ENCODE measurements at places on chromosomes 13 and 19. TPM values are rescaled to one million over a fixed set of nuclear protein-coding genes. Genes with fewer than 3 reads are reported as not detected.

CYP2A7 gene
- not detected for total RNA-seq

SPACA4 gene
- not detected for total RNA-seq

ZNF135 gene
- 0.39 TPM for total RNA-seq

EDDM13 gene
- not detected for total RNA-seq

FAM216B gene
- not detected for total RNA-seq

ATP1A3 gene
- 11.1 TPM for total RNA-seq

NCR1 gene
- total RNA-seq, result not detected

GNA15 gene
- total RNA-seq, result 43.0 TPM

RAB3A gene
- 5.1 TPM for total RNA-seq

ZSWIM4 gene
- total RNA-seq, result 4.5 TPM

ATG4D gene
- total RNA-seq, result 62.4 TPM

ERCC1 gene
- total RNA-seq, result 30.5 TPM

IGFL3 gene
- not detected for total RNA-seq

DNA sequence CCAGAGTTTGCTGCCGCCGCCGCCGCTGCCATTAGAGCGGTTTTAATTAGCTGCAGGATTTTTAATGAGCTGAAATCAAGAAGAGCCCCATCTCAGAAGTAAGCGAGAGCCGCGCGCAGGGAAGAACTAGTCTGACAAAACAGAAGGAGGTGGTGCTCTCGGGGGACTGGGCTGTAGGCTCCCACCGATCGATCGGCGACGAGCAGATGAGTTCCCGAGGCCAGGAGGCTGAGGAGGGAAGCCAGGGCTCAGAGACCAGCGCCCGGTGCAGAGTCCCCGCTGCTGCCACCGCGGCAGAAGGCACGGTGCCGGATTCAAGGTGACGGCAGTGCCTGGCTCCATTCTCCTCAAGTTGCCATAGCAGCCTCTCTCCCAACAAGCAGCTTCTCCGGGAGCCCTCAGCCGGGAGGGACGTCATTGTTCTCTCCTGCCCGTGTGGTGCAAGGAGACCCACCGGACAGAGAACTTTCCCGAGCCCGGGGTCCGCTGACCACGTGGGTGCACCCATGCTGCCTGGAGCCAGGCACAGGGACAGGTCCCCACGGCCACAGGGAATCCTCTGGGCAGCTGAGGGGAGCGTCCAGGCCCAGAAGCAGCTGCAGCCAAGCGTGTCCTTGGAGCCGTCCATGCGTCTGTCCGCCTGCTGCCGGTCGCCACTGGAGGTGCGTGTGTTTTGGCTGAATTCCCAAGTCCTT lies 62.9 kb downstream of the CHST8 start:
- no peak for DNase-seq

DNA sequence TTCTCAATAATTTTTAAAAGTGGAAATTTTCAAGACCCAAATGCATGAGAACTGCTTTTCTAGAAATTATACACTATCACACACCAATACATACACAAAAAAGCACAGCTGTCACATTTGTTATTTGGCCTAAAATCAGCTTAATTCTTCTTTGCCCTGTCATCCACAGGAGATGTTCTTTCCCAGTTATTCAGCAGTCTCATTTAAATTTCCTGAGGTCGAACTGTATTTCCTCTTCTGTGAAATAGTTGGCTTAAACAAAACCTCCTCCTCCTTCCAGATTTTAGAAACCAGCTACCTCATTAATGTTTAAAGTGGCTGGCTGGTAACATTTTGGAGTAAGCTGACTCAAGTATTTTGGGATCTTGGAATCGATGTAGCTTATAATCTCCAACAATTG lies 39.1 kb downstream of the SMAD9 start:
- DNase-seq, result no peak

DNA sequence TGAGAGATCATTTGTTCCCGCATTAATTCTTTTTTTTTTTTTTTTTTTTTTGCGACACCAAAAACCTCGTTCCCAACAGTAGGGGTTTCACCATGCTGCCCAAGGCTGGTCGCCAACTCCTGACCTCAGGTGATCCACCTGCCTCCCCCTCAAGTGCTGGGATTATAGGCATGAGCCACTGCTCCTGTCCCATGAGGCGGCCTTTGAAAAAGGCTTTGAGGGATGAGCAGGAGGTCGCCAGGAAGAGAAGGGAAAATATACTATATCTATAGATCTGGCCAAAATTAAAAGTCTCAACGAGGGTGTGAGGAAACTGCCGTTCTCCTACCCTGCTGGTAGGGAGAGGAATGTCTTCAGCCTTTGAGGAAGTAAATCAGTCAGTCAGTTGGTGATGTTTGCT lies 26.2 kb downstream of the ZNF473 start:
- DNase-seq, result no peak

DNA sequence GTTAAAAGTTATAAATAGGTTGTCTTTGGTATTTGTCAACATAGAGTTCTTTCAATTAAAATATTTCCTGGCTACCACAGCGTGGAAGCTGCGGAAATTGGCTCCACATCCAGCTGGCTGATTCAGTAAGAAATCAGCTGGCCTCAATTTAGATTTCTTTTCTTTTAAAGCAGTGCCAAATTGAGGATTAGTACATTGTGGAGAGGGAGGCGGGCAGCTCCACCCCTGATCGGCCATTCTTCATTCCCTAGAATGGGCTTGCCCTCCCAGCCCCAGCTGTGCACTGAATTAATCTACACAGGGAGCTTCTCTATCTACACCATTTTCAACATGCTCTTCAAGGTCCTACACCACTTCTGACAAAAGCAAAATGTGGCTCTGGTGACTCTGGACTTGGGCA lies 624.8 kb downstream of the DACH1 start:
- DNase-seq, result no peak

- no peak for DNase-seq
These were observed 10.3 kb downstream of the CYP2B6 start for GRCh38 chr19:41001243-41001971.

GRCh38 chr19:38717051-38717450 lies 27.2 kb downstream of the CAPN12 start:
- DNase-seq, result no peak

- no peak for DNase-seq
These were observed 7.5 kb downstream of the KLF16 start for GRCh38 chr19:1855828-1856255.

DNA sequence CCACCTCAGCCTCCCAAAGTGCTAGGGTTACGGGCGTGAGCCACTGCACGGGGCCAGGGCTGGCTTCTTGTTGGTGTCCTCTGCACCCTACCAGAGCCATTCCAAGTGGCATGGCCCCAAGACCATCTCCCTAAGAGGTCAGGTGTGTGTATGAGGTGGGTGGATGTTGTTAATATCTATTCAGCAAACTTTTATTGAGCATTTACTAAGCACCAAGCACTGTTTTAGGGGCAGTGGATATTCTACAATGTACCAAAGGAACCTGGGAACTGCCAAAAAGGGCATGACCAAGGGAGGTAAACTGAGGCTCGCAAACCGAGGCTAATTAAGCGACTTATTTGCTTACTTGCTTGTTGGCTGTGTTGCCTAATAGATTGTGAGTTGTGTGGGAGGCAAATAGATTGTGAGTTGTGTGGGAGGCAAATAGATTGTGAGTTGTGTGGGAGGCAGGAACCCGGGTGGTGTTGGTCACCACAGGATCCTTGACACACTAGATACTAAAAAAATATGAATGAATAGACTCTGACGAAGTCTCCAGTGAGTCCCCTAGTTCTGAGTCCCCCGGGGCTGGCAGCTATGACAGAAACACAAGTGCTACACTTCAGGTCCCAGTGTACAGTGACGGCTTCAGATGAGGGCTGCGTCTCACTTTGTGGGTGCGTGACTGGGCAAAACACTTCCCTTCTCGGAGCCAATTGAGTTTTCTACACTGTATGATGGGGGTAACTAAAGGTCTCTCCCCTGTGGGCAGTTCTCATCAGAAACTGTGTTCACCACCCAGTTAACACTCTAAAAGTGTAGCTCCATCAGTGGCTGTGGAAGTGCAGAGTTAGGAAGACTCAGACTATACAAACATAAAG lies 5.0 kb upstream of the BICRA start:
- no peak for DNase-seq

DNA sequence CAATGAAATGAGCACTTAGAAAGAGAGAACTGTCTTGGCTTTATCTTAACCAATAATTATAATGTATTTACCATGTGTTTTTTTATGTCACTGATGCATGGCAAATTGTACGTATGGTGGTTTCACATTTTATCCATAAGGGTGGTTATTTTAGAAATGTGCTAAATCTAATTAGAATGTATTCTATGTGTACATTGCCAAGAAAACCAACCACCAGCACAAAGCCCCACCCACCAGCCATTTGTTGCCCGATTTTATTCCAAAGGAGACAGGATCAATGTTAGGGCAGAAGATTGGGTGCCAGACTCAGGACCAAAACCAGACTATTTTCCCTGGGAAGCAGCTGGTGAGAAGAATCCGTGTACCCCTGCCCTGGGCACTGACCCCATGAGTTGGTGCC lies 63.0 kb upstream of the SOX1 start:
- DNase-seq, result no peak

- DNase-seq, result peak; percentile 77
These were observed 5.5 kb upstream of the ZNF428 start for GRCh38 chr19:43624933-43625332.

GRCh38 chr13:60327511-60327910 lies 69.5 kb upstream of the TDRD3 start:
- no peak for DNase-seq

DNA sequence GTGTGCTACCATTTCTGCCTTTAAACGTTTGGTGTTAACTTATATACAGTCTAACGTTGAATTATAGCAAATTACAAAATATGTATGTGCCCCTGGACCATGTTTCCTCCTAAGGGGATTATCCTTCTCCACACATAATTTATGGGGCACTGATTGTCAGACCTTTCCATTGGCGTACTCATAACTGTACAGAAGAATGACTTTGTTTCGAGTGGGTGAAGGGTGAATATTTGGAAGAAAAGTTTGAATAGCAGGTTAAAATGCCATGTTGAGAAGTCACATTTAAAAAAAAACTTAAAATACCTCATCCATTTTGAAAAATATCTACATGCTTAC lies 58.8 kb downstream of the SLC10A2 start:
- DNase-seq, result no peak

DNA sequence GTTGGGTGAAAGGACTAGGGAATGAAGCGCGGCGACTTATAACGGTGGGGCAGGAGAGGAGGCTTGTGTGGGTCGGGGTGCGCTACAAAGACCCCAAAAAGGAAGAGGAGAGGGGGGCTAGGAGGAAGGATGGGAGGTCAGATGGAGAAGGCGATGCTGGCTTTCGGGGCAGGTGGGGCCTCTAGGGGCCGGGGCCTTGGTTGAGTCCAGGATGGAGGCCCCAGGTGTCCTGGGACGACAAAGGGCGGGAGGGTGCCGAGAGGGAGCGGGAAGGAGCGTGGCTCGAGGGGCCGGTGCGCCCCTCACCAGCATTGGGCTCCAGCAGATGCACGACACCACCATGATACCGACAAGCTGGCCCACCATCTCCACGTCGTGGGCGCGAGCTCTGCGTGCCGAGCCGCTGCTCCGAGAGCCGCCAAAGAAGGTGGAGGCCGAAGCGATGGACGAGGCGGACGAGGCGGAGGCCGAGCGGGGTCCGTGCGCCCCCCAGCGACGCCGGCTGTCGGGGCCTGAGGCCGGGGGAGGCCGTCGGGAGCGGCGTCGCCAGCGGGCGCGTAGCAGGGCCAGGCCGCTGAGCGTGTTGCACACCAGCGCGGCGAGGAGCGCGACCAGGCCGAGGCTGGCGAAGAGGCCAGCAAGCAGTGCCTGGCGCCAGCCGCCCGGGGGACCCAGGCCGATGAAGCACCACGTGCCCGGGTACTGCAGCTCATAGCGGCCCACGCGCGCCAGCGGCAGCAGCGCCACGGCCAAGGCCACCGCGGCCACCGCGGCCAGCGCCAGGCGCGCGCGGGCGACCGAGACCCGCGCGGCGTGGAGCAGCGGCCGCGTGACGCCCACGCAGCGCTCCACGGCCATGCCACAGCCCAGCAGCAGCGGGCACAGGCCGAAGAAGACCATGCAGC lies 1.8 kb downstream of the PTGER1 start:
- DNase-seq, result no peak

GRCh38 chr13:90498096-90498495 lies 849.4 kb upstream of the MIR17HG start:
- no peak for DNase-seq

GRCh38 chr19:10007371-10008183 lies 2.7 kb downstream of the COL5A3 start:
- no peak for DNase-seq

DNA sequence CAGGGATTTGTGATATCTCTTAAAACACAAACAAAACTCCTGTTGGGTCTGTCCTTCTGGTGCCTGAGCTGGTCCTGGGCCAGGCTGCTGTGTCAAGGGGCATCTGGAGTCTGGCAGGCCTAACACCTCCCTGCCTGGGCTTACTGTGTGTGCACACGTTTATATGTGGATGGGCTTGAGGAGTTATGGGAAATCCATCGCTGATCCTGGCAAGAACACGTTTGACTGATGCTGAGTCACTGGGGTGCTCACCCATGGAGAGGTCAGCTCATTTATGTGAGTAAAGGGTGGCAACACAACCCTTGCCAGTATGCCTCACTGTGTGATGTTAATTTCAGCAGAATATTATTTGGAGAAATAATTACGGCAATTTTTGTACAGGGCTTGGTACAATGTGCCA lies 44.5 kb upstream of the PCDH8 start:
- DNase-seq, result no peak

- no peak for DNase-seq
These were observed 4.3 kb downstream of the ERCC1 start for GRCh38 chr19:45419396-45419795.

Data from CD4-positive, CD25-positive, alpha-beta regulatory T cell (primary cell).